Activated CD4-positive, CD25-positive, alpha-beta regulatory T cell treated with anti-CD3 and anti-CD28 coated beads, Interleukin-2, amount 50 U/mL, for 72 hours (primary cell): ENCODE measurements at places on chromosomes 2 and 18.

DNA sequence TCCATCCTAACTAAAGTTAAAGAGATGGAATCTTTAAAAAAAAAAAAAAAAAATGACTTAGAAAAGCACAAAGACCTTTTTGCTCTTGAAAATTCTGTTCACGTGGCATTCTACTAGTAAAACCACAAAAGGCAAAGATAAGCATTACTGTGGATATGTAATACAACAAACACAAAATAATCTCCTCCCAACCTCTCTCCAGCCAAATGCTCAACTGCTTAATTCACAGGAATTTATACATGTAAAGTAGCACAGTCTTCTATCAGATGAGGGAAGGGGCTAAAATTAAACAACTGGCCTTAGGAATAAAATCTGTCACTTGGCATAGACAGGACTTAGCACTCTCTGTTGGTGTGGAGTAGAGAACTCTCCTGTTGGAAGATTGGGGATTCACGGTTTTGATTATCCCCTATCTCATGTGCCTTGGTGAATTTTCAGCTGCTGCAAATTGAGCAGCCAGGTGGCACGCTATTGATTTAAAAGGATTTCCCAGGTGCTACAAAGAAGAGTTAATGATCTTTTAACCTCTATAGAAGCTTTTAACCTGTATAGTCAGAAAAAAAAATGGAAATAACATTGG lies 57.4 kb downstream of the ATIC start:
- no peak for DNase-seq

- DNase-seq, result no peak
These were observed 48.0 kb downstream of the SERPINB8 start for GRCh38 chr18:64017870-64018269.

- DNase-seq, result no peak
These were observed 32.5 kb downstream of the EEF1B2 start for GRCh38 chr2:206192157-206192556.

DNA sequence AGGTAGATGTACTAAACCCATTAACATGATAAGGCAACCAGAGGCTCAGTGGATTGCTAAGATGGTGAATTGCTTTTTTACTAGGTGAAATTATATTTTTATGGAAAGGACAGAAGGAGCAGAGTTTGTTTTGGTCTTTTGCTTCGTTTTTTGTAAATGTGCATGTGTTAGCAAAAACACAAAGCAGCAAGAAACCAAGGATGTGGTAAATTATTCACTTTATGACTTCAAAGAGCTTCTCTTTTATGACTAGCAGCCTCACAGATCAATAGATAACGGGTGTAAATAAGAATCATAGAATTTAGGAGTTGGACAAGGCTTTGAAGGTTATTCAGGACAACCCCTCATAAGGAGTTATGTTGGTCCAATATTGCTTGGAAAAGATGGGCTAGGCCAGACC lies 615.0 kb downstream of the DPP10 start:
- no peak for DNase-seq
